Pancreas (tissue), 10 donors: ENCODE measurements at places on chromosomes 7 and 10. TPM values are rescaled to one million over a fixed set of nuclear protein-coding genes. Genes with fewer than 3 reads are reported as not detected.

DNA sequence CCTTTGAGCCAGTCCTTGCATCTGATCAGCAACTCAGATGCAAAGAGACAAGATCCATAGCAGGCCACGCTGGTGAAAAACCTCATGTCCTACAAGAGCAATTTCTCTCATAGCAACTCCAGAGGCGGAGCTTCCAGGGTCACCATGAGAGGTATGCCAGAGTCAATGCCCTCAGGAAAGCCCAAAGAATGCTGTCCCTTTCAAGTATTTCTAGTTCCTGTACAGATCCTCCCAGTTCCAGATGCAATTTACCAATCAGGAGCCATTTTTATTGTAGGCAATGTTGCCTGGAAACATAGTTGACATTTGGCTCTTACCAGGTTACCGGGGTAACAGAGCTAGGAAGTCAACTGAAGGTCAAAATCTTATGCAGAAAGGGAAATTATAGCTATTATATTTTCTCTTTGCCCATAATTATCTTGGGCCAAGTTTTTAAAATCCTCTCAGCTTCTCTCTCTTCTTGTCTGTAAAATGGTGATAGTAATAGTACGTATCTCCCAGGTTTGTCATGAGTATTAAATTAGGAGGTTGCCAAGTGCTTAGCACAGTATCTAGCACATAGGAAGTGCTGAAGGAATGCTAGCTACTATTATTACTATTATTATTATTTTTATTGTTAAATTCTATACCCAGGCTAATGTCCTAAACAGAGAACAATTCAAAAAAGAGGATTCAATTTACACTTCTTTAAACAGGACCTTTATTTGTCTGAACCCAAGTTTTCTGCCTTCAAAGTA is 46.3 kb upstream of the TM9SF3 start:
- peak; percentile 14 for DNase-seq

DNA sequence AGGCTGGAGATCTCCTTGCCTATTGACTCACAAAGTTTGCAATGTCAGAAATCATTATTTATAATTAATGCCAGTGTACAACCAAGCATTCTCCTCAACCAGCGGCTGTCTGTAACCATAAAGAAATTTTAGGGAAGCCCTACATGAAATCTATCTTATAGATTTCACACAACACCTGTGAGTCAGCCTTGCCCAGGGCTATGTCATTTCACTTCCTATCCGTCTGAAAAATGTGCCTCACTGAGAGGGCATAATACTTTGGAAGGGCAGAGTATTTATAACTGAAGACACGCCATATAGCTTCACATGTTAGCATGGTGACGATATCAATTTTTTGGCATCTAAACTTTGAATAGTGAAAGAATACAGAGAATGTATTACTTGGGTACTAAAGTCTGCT is 296.6 kb upstream of the ETV1 start:
- no peak for DNase-seq

ABCF2 gene
- total RNA-seq, result 12.6 TPM

DNA sequence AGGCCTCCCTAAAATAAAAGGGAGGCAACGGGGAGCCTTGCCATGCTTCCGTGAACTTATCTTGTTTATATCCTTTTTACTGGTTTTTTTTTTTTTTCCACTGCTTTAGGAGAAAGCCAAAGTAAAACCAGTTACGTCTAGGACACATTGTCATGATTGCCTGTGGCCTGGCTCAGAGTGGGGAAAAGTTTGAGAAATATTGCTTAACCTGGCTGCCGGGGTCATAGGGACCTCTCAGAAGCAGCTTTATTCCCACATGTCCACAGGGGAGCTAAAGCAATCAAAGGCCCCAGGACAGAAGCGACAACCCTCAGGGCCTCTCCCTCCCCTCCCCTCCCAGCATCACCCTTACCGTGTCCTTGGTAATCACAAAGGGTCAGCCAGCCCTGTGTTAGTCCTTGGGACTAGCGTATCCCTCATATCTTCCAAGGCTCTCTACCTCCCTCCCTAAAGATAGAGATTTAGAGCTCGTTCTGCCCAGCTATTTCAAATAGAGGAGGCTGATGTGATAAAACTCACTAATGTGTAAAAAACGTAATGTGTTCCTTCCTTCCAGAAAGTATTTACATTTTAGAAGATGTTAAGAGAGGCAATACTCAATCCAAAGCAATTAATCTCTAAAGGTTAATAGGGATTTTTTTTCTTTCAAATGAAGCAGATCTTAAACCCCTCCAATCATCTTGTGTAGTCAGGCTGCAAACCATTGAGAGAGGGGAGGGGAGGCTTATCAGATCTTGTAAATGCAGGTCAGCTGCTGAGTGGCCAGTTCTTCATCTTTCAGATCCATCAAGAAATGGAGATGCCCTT is 64.8 kb upstream of the PRKAR2B start:
- no peak for DNase-seq

GRCh38 chr7:130887957-130888371 is 154.0 kb upstream of the KLF14 start:
- no peak for DNase-seq

DNA sequence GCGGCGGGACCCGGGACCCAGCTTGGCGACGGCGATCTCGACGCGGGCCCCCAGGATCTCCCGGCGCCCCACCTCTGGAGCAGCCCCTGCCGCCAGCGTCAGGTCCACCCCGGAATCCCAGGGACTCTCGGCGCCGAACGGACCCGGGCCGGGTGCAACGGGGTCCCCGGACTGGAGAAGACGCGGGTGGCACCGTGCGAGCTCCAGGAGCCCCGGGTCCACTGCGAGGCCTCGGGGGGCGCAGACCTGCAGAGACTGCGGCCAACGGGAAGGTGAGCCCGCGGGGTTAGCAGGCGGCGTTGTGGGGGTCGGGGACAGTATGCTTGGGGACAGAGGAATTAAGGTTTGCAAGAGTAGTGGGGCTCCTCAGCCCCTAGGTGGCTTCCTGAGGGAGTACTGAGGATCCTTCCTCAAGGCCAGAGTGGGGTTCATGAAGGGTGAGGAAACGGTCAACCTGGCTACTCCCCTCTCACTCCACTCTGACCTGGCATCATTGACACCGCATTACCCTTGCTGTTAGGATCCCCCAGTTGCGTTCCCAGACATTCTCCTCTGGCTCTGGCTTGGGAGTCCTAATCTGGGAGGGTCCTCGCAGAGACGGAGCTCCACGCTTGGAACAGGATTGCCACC is 353 bp downstream of the EPHB6 start:
- DNase-seq, result no peak

DNA sequence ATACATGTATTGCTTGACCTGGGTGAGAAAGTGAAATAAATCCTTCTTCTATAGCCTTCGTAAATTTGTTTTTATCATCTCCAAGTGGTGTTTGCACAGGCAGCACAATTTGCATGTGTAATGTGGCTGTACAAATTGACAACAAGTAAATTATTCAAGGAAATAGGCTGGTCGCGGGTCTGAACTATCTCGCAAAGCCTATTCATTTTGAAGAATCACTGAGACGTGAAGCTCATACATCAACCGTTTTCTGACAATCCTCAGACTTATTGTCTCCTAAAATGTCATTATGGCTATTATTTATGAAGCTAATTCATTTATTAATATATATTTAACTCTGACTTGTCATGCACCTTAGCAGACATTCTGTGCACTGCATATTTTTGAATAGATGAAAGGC is 16.2 kb upstream of the FAM204A start:
- no peak for DNase-seq

DNA sequence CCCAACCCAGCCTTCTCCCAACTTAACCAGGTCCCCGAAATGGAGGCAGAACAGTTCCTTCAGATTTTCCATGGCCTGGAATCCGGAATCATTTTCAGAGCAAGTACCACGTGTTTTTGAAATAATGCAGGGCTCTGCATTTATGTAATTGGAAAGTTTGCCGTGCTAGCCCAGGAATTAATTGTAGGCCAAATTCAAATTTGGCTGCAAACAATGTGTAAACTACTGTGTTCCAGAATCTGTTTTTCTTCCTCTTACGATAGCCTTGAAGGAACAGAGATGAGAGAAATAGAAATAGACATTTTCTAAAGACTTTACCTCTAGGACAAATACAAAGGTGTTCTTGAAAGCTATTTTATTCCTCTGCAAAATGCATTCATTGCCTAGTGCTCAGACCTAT is 77.4 kb downstream of the FAM107B start:
- no peak for DNase-seq

DNA sequence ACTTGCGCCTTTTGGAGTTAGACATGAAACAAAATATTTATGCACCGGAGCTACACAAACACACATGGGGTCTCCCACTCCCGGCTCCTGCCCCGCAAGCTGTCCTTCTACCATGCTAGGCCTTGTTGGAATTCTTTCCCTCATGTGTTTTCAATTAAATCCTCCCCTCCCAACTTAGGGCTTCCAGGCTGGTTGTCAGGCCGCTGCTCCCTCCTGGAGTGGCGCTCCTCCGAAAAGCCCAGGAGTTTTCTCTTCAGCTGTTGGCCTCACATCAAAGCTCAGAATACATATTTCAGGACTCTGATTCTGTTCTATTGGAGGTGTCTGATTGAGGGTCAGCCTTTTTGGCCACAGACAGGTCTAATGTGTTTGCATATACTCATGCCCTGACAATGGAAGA is 113.3 kb downstream of the FANK1 start:
- DNase-seq, result no peak
